ENCODE measurements at places on chromosomes 5 and 9.

DNA sequence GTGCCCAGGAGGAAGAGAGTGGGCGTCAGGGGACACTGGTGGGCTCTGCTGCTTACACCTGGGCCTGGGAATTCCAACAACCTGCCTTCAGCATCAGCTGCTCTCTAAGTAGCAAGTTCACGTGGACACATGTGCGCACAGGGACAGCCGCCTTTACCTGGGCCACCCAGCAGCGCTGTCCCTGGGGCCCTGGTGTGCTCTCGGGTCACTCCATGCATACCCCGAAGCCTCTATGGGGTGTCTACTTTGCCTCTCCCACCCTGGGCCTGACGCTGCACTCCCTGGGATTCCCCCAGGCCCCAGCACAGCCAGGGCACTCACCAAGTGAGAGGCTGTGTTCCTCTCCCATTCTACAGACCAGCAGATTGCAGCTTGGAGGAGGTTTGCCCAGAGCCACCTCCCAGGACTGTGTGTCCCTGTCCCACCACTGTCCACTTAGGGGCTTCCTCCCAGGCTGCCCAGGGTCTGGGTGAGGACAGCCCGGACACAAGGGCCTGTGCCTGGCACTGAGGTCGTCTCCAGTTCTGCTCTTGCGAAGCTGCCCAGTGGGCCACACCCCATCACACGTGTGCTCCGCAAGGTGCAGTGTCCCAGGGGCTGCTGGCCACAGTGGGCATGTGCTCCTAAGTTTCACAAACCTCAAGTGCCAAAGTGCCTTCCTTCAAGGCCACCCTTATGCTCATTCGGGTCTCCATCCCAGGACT lies 5.9 kb downstream of the NINJ1 start:
- DNase-seq: peak; percentile 5

DNA sequence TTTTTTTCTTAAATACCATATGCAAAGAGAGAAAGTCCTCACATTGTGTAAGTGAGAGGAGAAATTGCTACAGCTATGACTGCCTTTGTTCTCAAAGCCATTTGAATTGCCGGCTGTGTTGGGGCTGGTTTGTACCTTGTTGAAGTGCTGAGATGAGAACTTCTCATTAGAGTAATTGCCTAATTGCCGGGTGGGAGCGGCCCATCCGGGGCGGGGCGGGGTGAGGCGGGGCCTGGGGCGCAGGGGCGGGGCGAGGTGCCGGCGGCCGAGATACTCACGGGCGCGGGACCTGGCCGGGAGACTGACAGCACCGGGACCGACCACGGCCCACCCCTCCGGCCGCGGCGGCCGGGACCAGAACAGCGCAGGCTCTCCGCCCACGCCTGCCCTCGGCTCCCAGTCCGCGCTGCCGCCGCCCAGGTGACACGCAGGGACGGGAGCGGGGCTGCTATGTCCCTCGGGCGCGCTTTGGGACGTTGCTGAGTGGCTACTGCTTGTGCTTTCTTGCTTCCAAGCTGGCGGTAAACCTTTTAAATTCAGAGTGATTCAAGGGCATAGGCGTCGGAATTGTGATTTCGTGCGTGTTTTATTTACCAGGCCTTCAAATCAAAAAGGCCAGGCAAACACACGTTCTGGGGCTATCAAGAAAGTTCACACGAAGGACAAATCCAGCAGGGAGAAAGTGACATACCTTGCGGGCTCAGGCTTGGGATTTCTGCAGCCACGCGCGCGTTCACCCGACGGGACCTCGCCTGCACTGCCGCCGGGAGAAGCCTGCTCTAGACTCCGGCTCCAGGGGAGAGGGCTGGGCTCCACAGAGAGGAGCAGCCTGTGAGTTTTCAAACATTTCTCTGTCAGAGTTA lies 269.1 kb downstream of the FANCC start:
- DNase-seq: peak; percentile 89

- DNase-seq: no peak
These were observed 40.1 kb downstream of the SLC1A1 start for GRCh38 chr9:4530375-4530774.

DNA sequence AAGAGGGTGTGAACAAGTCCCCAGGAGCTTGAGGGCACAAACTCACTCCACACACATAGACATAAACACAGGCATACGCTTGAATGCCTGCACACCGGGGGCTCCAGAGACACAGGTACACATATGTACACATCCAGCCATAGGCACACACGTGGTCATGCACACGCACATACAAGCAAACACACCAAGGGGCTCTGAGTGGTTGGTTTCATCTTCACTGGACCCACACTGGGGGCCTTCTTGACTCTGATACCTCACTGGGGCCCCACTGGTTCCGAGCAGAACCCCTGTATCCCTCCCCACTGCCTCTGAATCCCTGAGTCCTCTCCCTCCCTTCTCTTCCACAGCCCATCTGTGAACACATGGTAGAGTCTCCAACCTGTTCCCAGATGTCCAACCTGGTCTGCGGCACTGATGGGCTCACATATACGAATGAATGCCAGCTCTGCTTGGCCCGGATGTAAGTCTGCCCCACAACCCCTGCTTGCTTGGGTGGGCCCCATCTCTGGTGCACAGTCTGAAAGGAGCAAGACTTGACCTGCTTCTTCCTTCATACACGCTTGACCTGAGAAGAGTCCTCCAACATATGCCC lies 6.4 kb downstream of the SPINK4 start:
- DNase-seq: peak; percentile 19

- no peak for DNase-seq
These were observed 391.1 kb upstream of the GRIA1 start for GRCh38 chr5:153099328-153099727.

DNA sequence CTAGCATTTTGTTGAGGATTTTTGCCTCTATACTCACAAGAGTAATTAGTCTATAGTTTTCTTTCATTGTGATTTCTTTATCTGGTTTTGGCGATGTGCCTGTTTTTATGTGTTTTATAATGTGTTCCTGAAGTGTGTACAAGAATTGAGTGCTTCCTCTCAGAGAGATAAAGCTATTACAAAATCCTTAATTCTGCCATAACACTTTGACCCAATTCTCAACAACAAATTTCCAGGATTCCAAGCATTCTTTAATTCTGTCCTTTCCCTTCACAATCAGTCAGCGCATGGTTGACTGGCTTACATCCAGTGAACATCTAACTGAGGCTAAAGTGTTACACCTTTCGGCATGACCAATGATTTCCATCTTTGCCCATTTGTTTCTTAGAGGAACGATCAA lies 282.9 kb upstream of the MVB12B start:
- DNase-seq: no peak

DNA sequence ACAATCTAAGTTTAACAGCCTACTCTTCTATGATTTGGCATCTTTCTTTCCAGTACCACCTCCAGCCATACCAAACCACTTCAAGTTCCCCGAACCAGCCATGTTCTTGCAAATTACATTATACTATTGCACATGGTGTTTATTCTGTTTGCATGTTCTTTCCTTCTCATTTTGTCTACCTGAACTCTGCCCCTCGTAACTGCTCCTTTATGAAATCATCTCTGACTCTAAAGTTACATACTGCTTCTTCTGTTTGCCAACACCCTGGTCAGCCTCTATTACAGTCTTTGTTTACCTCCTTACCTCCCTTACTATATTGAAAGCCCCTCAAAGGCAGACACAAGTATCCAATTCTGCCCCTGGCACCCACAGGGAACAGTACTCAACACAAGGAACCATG lies 6.0 kb downstream of the PPP6C start:
- no peak for DNase-seq

- DNase-seq: no peak
These were observed 30.4 kb downstream of the C9orf50 start for GRCh38 chr9:129590466-129590865.

Data from stomach (tissue), 19 donors.